ENCODE measurements at places on chromosomes 5 and 9. TPM values are rescaled to one million over a fixed set of nuclear protein-coding genes. Genes with fewer than 3 reads are reported as not detected.

The SLC6A19 gene
- polyA plus RNA-seq: 83.3 TPM

DNA sequence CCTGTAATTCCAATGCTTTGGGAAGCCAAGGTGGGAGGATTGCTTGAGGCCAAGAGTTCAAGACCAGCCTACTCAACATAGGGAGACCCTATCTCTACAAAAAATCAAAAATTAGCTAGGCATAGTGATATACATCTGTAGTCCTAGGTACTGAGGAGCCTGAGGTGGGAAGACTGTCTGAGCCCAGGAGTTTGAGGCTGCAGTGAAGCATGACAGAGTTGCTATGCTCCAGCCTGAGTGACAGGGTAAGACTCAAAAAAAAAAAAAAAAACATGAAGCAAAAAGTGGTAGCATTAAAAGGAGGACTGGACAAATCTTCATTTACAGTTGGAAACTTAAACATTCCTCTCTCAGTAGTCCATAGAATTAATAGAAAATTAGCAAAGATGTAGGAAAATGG, 9.8 kb downstream of the CCNG1 start:
- DNase-seq: no peak

DNA sequence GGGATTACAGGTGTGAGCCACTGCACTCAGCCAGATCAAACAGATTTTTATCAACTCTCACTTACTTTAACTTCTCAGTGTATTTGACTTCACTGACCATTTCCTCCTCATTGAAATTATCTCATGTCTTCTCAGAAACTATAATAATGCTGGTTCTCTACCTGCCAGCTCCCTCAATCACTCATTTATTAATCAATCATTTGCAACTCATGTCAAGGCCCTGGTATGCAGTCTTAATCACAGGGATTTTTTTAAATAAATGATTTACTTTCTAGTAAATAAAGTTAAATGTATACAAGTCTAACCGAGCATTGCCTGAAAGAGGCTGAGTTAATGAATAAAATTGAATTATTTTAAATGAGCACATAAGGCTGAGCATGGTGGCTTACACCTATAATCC, 63.3 kb downstream of the PLPP1 start:
- DNase-seq: no peak

GRCh38 chr5:164373876-164374275, 868.5 kb downstream of the MAT2B start:
- DNase-seq: no peak

DNA sequence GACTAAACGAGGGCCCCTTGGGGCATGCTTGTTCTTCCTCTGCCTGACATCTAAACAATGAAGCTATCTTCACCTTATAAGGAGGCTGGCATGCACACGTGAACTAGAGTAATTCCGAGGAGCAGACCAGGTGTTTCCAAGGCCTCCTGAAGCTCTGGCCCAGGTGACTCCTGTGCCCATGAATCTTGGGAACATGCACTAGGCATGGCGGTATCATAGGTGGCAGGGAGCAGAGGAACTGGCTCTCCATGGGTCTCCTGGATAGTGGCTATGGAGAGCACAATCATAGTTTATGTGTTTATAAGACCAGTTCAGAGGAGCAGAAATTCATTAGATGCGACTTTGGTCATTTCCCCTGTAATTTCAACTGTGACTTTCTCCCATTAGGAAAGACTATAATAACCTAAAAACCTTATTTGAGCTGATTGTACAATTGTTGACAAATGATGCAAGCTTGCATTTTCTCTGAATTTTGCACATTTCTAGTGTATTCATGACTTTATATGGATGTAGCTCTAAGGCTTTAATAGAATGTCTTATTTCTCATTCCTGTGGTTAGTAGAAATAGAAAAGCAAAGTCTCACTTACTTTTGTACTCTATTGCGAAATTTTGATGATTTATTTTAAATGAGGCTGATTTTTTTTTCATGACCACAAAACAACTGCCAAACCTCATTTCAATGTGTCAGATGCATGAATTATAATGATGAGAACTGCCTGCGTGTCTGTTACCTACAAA, 135.3 kb upstream of the RPS23 start:
- no peak for DNase-seq

- DNase-seq: no peak
Observed at GRCh38 chr5:103295871-103296270, 37.3 kb downstream of the MACIR start.

DNA sequence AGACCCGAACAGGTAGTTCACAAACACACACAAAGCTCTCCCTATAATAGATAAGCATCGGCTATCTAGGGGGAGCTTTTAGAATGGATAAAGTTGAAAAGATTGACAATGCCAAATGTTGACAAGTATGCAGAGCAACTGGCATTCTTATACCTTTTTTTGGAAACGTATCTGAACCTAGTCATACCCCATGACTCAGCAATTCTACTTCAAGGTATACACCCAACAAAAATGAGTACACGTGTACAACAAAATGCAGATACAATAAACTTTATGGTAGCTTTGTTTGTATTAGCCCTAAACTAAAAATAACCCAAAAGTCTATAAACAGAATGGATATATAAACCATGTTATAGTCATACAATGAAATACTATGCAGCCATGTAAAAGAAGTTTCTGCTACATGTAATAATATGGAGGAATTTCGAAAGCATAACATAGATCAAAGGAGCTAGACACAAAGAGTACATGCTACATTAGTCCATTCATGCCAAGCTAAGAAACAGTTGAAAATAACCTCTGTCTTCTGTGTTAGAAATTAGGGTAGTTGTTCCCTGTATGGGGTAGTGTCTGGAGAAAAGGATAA, 718.5 kb upstream of the ZNF608 start:
- no peak for DNase-seq

The CCNO gene
- 6.2 TPM for polyA plus RNA-seq

GRCh38 chr5:168048486-168048885, 243.0 kb upstream of the WWC1 start:
- no peak for DNase-seq

GRCh38 chr5:133868946-133869518, 99.4 kb downstream of the C5orf15 start:
- DNase-seq: peak; percentile 70

Measured in renal cortex interstitium (tissue), 15 donors.